Activated naive CD8-positive, alpha-beta T cell treated with anti-CD3 and anti-CD28 coated beads for 36 hours (primary cell): ENCODE measurements at places on chromosomes 5 and 9. TPM values are rescaled to one million over a fixed set of nuclear protein-coding genes. Genes with fewer than 3 reads are reported as not detected.

The DPYSL3 gene
- 0.41 TPM for total RNA-seq

DNA sequence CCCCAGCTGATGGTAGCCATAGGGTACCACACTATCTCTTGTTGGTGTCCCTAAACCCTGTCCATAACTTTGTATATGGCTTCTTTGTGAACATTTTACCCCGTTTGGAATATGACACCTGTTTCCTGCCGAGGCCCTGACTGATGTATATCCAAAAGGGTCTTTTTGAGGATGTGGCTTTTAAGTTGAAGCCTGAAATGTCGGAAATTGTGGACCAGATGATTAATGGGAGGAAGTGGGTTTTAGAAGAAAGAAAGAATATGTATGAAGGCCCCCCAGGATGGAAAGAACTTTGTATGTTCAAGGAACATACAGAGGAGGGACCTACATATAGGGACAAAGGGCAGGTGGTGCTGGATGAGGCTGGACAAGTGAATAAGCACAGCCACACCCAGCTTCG is 16.7 kb upstream of the TNFSF8 start:
- no peak for DNase-seq

DNA sequence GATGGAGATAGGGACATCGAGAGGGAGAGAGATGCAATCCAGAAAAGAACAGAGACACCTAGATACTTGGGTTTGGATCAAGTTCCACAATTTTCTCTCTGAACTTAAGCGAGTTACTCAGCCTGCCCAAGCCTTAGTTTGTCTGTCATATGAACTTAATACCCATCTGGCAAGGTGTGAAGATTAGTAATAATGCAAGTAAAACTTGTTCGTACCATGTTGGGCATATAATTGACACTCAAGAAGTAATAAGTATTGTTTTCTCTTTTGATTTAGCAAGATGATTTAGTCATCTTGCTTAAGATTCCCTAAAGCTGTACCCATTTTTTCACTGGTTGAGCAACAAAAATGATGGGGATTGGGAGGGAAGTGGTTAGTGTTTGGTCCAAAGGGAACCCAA is 7.5 kb downstream of the RABGAP1 start:
- no peak for DNase-seq

DNA sequence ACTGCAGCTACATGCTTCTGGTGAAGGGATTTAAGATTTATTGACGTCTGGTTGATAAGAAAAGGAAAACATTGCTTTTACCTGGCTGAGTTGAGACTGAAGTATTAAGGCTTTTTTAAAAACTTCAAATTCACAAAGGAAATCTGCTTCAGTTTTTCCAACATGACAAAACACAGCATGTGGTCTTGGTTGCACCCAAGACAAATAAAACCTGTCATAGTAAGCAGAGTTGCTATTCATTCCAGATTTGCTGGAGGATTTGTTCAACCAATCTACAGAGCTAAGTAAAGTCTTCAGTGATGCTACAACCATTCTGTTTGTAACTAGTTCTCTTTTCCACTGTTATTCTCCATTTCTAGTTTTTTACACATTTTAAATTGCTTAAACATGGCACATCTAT is 11.3 kb downstream of the C5orf63 start:
- no peak for DNase-seq

GRCh38 chr5:31581498-31582099 is 49.5 kb downstream of the C5orf22 start:
- no peak for DNase-seq
